ENCODE measurements at places on chromosomes 16 and 17.

GRCh38 chr16:13554643-13555042, 365.3 kb upstream of the ERCC4 start:
- DNase-seq = no peak

DNA sequence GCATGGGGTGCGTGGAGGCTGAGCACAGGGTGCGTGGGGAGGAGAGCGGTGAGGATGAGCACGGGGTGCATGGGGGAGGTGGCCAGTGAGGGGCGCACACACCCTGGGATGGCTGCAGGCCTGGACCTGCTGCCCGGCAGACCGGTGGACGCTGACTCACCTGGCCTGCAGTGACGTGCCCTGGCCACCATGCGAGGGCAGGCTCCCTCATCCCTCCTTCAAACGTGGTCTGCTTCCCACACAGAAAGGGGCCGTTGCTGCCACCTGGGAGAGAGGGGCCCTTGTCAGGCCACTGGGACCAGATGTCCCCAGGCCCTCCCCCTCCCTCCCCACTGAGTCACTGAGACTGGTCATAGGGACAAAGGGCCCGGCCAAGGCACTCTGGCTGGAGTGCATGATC, 20.1 kb upstream of the APRT start:
- no peak for DNase-seq

GRCh38 chr17:351449-351738, 1.2 kb downstream of the RPH3AL start:
- no peak for DNase-seq

- no peak for DNase-seq
Measured at GRCh38 chr16:66420396-66420795, 6.7 kb upstream of the BEAN1 start.

GRCh38 chr17:721540-721937, 6.9 kb upstream of the VPS53 start:
- DNase-seq = no peak

All from T-helper 17 cell (primary cell).